Natural killer cell (primary cell): ENCODE measurements at places on chromosomes 5 and 9. TPM values are rescaled to one million over a fixed set of nuclear protein-coding genes. Genes with fewer than 3 reads are reported as not detected.

DNA sequence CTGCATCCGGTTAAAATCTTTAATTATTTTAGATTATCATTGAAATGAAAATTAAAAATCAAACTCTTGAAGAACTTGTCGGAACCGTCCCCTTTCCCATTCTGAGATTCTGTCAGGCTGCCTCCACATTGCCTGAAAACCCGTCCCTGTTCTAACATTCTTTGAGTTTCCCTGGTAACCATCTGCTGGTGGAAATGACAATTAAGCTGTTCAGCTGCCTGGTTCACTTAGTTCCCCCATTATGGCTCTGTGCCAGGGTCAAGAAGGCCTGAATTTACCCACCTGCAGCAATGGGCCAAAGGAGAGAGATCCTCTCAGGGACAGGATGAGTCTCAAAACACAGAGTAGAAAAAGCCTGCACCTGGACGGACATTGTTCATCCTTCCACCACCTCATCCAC is 11.8 kb upstream of the TCOF1 start:
- H3K36me3 ChIP-seq = no peaks in the 10 kb centered on the region
- no peak overlapping the region for H3K4me3 ChIP-seq
- no peaks in the 10 kb centered on the region for H3K27me3 ChIP-seq

The TLR4 gene
- 2.2 TPM for total RNA-seq

The IGFBPL1 gene
- not detected for total RNA-seq

DNA sequence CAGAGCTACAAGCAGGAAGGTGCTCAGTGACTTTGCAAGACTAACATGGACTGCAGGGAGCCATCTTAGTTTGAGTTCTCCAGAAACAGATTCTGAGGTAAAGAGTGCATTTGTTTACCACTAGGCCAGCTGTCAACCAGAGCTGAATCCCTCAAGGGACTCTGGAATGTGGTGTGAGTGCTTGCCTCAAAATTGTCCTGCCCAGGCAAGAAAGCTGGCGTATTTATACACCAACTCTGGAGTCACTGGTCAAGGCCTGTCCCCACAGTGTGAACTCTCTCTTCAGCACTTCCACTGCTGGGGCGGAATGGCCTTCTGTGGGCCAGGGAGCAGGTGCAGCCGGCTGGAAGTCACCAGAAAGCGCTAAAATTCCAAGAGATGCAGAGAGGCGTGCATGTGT is 139.2 kb upstream of the TBCA start:
- H3K4me1 ChIP-seq = no peaks in the 10 kb centered on the region
- no peak overlapping the region for H3K27ac ChIP-seq
- H3K27me3 ChIP-seq = no peaks in the 10 kb centered on the region
- no peak overlapping the region for H3K4me3 ChIP-seq

The RPS23 gene
- total RNA-seq = 1,451 TPM

GRCh38 chr5:624118-624950 is 12.2 kb downstream of the CEP72 start:
- DNase-seq = no peak
- no peak overlapping the region for H3K4me3 ChIP-seq
- H3K4me1 ChIP-seq = no peaks in the 10 kb centered on the region
- H3K36me3 ChIP-seq = peaks cover 13% of the 10 kb centered on the region

The PCDHGA11 gene
- total RNA-seq = 0.83 TPM

DNA sequence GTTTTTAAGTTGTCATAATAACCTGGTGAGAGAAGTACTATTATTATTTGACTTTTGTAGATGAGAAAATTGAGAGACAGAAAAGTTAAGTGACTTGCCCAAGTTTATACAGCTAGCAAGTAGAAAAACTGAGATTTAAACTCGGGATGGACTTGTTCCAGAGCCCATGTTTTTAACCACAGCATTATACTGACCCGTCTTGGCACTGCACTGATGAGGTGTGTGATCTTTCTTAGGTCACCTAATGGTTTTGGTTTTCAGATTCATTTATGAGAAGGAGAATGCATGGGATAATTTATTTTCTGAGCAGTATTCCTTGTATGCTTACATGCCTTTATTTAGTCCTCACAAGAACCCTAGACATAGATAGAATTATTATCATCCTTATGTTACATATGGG is 201.8 kb upstream of the CDKN2B start:
- H3K27ac ChIP-seq = no peak overlapping the region
- no peaks in the 10 kb centered on the region for H3K36me3 ChIP-seq
- no peak for DNase-seq
- H3K4me1 ChIP-seq = peaks cover 6% of the 10 kb centered on the region
- H3K27me3 ChIP-seq = no peaks in the 10 kb centered on the region
- H3K4me3 ChIP-seq = no peak overlapping the region

DNA sequence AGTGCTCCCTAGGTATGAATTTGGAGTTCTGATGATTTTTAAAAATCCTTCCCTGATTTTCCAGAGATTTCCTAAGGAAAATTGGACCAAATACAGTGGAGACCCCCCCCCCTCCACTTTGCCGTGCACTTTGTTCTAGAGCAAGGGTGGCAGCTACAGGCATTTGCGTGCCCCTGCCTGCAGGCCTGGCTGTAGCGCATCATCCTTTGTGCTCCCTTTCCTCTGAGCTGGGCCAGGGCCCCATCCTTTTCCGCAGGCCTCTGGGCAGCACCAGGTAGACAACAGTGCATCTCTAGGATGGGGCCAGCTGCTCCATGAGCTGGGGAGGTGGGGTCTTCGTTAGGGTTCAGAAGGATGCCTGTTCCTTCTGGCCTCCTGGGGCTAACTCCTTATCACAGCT is 39.6 kb downstream of the TRIO start:
- no peak overlapping the region for H3K4me3 ChIP-seq
- no peaks in the 10 kb centered on the region for H3K36me3 ChIP-seq
- no peak for DNase-seq
- no peaks in the 10 kb centered on the region for H3K27me3 ChIP-seq
- peaks cover 5% of the 10 kb centered on the region for H3K4me1 ChIP-seq

GRCh38 chr5:44318883-44319282 is 70.3 kb downstream of the FGF10 start:
- H3K4me1 ChIP-seq = no peaks in the 10 kb centered on the region
- DNase-seq = no peak
- H3K4me3 ChIP-seq = no peak overlapping the region
- no peaks in the 10 kb centered on the region for H3K36me3 ChIP-seq

- no peak for DNase-seq
- no peaks in the 10 kb centered on the region for H3K27me3 ChIP-seq
- H3K4me3 ChIP-seq = no peak overlapping the region
These were observed 10.6 kb upstream of the HMHB1 start for GRCh38 chr5:143801252-143801939.

- no peak for DNase-seq
- no peak overlapping the region for H3K4me3 ChIP-seq
- H3K36me3 ChIP-seq = no peaks in the 10 kb centered on the region
These were observed 61.5 kb downstream of the SV2C start for GRCh38 chr5:76144513-76145274.

DNA sequence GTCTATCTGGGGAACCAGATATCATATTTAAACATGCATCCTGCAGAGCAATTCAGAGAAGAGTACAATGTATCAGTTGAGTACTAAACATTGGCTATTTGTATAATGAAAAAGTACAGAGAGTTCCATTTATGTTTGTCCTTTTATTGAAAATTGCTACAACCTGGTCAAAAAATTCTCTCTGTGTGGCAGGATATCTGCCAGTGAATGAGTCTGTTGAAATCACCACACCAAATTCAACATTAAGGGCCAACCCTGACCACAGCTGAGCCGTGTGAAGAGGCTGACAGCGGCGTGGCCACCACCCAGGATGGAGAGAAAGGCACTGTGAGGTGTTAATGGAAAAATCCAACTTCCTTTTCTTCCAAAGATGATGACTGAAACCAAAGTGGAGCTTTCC is 422.7 kb upstream of the PIK3R1 start:
- H3K27ac ChIP-seq = no peak overlapping the region
- no peaks in the 10 kb centered on the region for H3K4me1 ChIP-seq
- no peaks in the 10 kb centered on the region for H3K27me3 ChIP-seq
- DNase-seq = no peak
